Stimulated activated CD4-positive, alpha-beta T cell treated with anti-CD3 and anti-CD28 coated beads, Interleukin-2, amount 100 ng/mL, for 48 hours (primary cell): ENCODE measurements at places on chromosomes 2 and 18.

GRCh38 chr2:3533836-3534235 is 14.5 kb upstream of the ADI1 start:
- no peak for DNase-seq

- no peak for DNase-seq
These were observed 379.9 kb upstream of the DSEL start for GRCh38 chr18:67896451-67896850.

DNA sequence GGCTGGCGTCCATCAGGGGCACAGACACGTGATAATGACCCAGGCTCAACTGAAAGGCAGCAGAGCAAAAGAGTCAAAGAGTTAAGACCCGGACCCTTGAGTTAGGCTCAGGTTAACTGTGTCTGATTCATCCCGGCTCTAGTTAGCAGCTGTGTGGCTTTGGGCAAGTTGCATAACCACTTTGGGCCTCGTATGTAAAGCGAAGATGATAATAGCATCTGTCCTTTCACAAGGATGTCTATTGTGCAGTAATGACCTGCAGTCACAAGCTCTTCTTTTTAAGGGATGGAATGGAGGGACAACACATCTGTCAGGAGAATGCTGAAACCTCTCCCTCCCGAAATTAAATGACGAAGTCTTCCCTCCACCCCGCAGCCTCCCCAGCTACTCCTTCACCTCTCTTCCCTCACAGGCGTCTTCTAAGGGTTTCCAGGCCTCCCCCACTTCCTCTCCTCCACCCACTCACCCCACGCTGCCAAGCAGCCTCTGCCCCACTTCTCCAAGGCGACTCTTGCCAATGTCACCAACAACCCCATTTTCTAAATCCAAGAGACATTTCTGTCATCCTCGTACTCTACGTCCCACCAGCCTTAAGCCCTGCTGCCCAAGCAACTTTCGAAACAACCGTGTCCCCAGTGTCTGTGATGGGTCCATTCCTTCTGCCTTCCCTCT is 135.1 kb upstream of the ID2 start:
- no peak for DNase-seq

- DNase-seq: no peak
These were observed 322.0 kb upstream of the SOX11 start for GRCh38 chr2:5370158-5370557.

GRCh38 chr2:61167579-61167978 is 5.6 kb downstream of the C2orf74 start:
- no peak for DNase-seq

DNA sequence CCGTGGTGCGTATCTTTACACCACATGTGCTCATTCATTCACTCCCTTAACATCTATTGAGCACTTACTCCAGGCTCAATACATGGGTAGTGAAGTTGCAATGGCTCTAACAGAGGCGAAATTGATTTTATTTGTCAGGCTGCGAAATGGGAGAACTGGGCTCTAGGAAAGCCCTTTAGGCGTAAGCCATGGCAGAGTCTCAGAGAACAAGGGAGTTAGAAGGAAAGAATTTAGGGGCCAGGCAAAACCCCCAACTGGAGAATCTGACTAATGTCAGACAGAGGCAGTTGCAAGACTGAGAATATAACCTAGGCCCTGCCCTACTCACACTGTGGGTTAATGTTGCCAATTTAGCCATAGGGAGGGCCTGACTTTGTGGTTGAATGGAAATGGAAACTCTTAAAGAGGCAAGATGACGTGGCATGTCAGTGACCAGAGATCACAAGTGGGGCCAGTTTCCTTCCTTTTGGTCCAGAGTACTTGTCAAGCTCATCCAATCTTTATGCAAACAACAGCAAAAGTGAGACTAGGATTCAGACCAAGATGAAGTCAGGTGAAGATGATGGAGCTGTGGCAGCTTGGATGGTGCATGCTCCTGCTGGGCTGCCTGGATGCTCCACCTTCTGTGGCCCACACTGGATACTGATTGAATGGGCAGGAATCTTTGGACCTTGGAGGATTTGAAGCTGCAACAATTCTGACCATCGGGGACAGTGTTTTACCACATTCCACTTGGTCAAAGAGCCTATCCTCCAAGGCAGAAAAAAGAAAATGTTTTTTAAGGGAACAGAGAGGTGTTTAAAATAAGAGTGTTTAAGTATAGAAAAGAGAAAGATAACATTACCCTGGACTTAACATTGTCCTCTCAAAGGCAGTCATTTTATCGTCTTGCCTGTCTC is 92.2 kb downstream of the CAPN13 start:
- no peak for DNase-seq

- no peak for DNase-seq
These were observed 9.5 kb upstream of the ZBTB7C start for GRCh38 chr18:48418539-48419276.

DNA sequence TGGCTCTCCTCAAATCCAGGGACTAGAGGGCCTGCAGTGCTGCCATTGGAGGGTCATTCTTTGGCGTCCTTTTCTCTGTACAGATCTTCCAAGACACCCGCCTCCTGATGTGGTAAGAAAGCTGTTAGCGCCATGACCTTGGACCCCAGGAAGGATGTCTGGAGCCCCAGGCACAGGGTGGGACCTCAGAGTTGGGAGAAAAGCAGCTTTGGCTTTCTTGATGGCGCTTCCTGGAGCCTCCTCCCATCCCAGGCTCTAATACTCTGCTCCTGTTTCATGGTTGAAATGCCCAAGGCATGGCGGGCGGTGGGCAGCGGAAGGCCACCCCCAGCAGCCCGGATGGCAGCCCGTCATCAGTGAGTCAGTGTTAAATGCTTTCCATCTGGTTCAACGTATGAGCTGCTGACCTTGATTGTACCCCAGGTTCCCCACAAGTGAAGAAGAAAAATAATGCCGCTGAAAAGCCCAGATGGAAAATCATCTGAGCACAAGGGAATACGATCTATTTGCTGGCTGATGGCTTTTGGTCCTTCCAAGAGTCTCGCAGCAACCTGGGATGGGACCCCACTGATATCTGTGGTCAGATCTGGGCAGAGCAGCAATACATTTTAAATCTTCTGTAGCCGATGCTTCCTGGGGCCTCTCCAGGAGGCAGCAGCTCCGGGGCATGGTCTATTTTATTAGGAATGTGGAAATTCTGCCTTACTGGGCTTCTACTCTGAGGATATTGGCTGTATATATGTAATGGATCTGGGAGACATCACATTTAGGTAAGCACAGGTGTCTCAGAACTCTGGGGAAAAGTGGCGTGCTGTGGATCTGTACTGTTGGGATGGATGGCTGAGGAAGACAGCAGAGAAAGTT is 15.1 kb downstream of the ACKR3 start:
- DNase-seq: no peak

- no peak for DNase-seq
These were observed 10.7 kb upstream of the WDSUB1 start for GRCh38 chr2:159297042-159297707.

DNA sequence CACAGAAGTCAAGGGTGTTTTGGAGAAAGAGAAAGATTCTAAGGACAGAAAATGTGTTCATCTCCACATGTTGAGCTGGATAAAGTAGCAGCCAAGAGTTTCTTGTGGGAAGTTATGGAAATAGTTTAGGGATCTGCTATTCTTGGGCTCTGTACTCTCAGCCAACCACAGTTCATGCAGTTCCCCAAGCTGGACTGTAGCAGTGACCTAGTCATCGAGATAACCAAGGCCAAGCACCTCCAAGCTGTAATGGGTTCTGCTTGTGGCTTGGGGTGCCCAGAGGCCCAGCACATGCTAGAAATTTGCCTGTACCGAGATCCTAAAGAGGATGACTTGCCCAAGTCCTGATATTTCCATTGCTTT is 91.9 kb upstream of the RASGRP3 start:
- no peak for DNase-seq

DNA sequence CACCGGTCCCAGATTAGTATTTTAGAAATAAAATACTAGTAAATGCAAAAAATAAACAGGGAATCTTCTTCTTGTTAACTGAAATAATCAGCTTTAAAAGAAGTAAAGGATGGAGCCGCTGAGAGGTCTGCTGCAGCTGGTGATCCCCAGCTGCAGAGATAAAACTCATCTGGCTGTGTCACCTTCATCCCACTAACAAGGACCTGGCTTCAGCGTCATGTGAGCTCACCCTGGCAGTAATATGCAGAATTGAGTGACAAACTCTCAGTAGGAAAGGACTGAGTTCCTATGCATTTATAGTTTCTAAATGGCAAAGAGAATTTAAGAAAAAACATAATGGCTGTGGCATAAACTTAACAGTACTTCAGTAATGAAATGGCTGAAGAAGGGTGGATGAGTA is 27.3 kb downstream of the VPS4B start:
- no peak for DNase-seq

DNA sequence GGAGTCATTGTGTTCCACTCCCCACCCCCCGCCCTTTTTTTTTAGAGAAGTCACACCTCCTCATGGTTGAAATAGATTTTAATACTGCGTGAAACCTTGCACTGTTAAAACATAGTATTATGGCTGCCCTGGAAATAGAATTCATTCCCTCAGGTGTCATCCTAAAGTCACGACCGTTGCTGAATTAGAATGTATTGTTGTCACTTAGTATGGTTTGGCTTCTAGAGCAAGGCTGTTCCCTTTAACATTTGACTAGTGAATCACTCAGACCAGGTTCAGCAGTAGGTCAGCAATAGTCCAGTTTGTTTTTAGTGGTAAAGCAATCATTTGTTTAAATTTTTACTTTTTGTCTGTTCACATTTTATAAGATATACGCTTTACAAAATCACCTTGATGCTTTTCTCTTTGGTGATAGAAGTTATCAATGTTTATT is 1.2 kb downstream of the BABAM2 start:
- DNase-seq: no peak

DNA sequence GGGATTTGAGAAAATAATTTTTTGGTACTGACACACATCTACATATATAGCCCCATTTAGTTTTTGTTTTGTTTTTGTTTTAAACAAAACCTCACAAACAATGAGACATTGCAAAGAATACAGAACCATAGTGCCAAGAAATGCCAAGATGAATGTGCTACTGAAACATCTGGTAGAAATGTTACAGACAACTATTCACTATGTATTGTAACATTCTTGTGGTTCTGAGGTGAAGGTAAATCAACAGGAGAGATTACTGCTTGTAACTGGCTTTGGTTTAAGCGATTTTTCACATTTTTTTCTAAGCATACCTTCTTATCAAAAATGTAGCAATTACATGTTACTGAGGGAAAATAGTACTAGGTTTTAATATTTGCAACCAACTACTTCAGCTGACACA is 281.3 kb downstream of the ZNF804A start:
- no peak for DNase-seq

- no peak for DNase-seq
These were observed 95.9 kb upstream of the STON1 start for GRCh38 chr2:48434101-48434500.

DNA sequence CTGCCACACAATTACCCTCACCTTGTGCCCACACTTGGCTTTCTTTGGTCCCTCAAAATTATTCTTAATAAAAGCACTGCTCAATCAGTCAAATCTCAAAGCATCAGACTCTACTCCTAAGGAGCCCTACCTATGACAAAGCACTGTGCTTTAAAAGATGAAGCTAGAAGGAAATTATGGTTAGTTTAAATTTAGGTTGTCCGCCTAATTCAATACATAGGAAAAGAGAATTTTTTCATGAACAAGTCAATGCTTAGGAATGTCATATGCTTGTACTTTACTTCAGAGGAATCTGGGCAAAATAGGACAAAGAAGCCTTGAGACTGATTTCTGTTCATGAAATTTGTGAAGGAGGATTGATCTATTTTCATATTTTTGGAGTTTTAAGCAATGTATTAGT is 726.4 kb upstream of the CDH2 start:
- no peak for DNase-seq

DNA sequence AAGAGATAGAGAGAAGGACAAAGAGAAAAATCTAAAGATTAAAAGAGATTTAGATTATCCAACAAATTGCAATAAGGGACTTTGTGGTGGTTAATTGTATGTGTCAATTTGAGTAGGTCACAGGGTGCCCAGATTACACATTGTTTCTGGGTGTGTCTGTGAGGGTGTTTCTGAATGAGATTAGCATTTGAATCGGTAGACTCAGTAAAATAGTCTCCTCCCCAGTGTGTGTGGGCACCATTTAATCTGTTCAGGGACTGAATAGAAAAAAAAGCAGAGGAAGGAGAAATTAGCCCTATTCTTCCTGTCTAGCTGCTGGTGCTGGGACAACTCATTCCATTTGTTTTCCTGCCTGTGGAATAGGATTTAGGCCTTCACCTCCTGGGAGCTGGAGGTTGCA is 339.8 kb upstream of the EPHA4 start:
- DNase-seq: no peak
